Ascending aorta (tissue), 2 donors: ENCODE measurements at places on chromosomes 3 and 15. TPM values are rescaled to one million over a fixed set of nuclear protein-coding genes. Genes with fewer than 3 reads are reported as not detected.

- no peak overlapping the region for H3K4me3 ChIP-seq
- H3K36me3 ChIP-seq: no peaks in the 10 kb centered on the region
- no peaks in the 10 kb centered on the region for H3K27me3 ChIP-seq
- no peak overlapping the region for H3K27ac ChIP-seq
- DNase-seq: no peak
- H3K4me1 ChIP-seq: peaks cover 5% of the 10 kb centered on the region
Observed at GRCh38 chr3:136728918-136729317, 23.3 kb downstream of the STAG1 start.

DNA sequence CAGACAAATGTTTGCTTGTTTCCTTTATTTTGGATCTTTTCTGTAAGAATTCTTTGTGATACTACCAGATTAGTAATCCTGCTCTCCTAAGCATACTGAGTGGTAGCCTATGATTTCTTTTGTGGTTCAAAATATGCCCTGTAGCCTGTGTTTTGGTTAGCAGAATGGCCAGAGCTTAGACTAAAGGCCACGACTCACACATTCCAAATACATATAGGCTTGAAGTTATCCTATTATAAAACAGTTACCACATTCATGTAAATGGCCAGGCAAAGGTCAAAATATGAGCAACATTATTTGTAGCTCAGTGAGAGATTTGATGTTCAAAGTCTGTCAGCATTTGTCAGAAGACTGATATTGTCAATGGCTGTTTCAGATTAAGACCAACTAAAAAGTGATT lies 84.5 kb downstream of the MITF start:
- peaks cover 6% of the 10 kb centered on the region for H3K4me1 ChIP-seq
- no peak overlapping the region for H3K27ac ChIP-seq

PATL2 gene
- total RNA-seq: not detected

DNA sequence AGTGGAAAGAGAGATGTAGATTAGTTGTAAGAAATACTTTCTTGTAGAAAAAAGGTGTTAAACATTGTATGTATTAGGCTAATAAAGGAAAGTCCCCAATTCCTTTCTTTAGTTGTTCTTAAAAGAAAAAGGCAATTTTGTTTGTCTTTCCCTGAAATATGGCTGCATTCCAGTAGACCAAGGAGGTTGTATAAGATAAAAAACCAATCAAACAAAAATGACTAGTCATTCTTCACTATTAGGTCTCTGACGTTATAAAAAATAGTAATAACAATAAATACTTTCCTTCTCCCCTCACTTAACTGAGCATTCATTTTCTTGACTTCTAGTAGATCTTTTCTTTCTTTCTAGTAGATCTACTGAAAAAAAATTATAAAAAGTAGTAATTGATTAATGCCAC lies 8.6 kb upstream of the PPM1L start:
- no peak overlapping the region for H3K27ac ChIP-seq
- no peak overlapping the region for H3K4me3 ChIP-seq
- no peaks in the 10 kb centered on the region for H3K27me3 ChIP-seq
- no peaks in the 10 kb centered on the region for H3K4me1 ChIP-seq

GOLGA8T gene
- total RNA-seq: 1.4 TPM

TOMM70 gene
- 16.4 TPM for total RNA-seq

GRCh38 chr3:119149484-119149883 lies 3.5 kb downstream of the TEX55 start:
- H3K27ac ChIP-seq: no peak overlapping the region
- no peaks in the 10 kb centered on the region for H3K27me3 ChIP-seq
- no peaks in the 10 kb centered on the region for H3K36me3 ChIP-seq
- no peak overlapping the region for H3K4me3 ChIP-seq
- no peak for DNase-seq

DNA sequence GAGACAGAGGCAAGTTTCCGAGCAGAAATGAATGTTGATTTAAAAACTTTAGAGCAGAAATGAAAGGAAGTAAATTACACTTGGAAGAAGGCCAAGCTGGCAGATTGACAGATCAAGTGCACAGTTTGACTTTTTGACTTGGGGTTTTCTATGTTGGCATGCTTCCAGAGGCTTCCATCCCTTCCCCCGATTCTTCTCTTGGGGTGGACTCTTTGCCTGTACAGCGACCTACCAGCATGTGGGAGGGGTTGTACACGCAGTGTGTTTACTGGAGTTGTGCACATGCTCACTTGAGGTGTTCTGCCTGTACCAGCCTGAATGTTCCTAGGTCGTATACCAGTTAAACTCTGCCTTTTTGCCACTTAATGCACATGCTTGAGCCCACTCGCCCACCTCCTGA lies 701.5 kb upstream of the GBE1 start:
- H3K27ac ChIP-seq: no peak overlapping the region
- no peaks in the 10 kb centered on the region for H3K36me3 ChIP-seq
- no peaks in the 10 kb centered on the region for H3K27me3 ChIP-seq
- DNase-seq: no peak
- no peaks in the 10 kb centered on the region for H3K4me1 ChIP-seq
- no peak overlapping the region for H3K4me3 ChIP-seq

DNA sequence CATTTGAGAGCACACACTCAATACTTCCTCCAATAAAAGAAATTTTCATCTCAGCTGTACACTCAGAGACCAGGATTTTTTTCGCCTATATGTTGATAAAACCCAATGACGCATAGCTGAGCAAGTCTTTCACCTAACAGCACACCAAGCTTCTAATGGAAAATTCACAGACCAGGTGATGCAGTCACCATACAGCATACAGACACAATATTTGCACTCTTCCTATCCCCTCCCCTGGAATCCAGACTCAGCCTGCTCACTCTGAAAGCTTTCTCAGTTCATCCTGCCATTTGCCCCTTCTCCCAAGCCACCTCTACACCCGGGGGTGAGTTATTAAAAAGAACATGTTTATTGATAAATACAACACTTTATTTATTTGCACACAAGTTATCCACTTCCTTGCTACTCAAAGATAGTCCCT lies 1.7 kb downstream of the TBC1D5 start:
- DNase-seq: no peak
- no peaks in the 10 kb centered on the region for H3K27me3 ChIP-seq
- peaks cover 2% of the 10 kb centered on the region for H3K4me1 ChIP-seq
- H3K4me3 ChIP-seq: peak overlapping the region; percentile 68
- H3K36me3 ChIP-seq: no peaks in the 10 kb centered on the region

GRCh38 chr3:55203006-55203405 lies 275.1 kb upstream of the LRTM1 start:
- H3K36me3 ChIP-seq: no peaks in the 10 kb centered on the region
- H3K4me3 ChIP-seq: no peak overlapping the region
- DNase-seq: no peak
- H3K27ac ChIP-seq: no peak overlapping the region
- H3K27me3 ChIP-seq: no peaks in the 10 kb centered on the region
- no peaks in the 10 kb centered on the region for H3K4me1 ChIP-seq

- DNase-seq: no peak
- H3K27me3 ChIP-seq: no peaks in the 10 kb centered on the region
- H3K36me3 ChIP-seq: peaks cover 52% of the 10 kb centered on the region
Observed at GRCh38 chr3:33537133-33537532, 96.9 kb upstream of the UBP1 start.

DNA sequence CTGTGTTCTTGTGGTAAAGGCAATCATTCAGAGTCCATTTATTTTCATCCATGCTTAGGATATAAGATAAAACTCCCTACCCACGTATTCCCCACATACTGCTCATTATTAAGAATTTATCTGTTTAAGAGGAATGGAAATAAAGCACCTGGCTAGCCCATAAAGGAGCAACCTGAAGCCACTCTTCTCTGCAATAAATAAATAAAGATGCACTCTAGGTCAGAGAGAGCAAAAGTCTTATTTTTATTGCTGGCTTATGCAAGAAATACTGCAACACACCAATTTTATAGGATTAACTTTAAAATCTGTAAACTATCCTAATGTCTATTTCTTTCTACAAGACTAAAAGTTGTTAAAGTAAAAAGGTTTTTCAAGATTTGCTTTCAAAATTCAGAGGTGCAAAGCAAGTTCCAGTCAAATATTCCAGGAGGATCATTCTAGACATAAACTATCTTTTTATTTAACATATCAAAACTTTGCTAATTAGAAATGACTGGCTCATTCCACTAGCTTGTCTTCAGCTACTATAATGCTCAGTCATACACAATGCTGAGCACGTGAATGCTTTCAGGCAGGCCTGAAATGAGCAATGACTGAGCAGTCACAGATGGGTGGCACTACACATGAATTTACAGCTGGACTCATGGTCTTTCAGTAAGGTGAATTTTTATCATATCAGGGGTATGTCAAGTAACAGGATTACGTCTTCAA lies 7.1 kb downstream of the TJP1 start:
- peaks cover 11% of the 10 kb centered on the region for H3K4me1 ChIP-seq
- no peak overlapping the region for H3K4me3 ChIP-seq
- no peak overlapping the region for H3K27ac ChIP-seq
- no peaks in the 10 kb centered on the region for H3K27me3 ChIP-seq
- DNase-seq: no peak
- H3K36me3 ChIP-seq: no peaks in the 10 kb centered on the region

- H3K4me1 ChIP-seq: no peaks in the 10 kb centered on the region
- no peak for DNase-seq
- H3K4me3 ChIP-seq: no peak overlapping the region
- H3K36me3 ChIP-seq: peaks cover 34% of the 10 kb centered on the region
- H3K27me3 ChIP-seq: no peaks in the 10 kb centered on the region
- H3K27ac ChIP-seq: no peak overlapping the region
Observed at GRCh38 chr3:37970802-37971201, 19.8 kb upstream of the VILL start.

RTP4 gene
- total RNA-seq: not detected

GRCh38 chr3:59116233-59116537 lies 66.4 kb upstream of the CFAP20DC start:
- DNase-seq: no peak
- H3K27me3 ChIP-seq: no peaks in the 10 kb centered on the region
- H3K36me3 ChIP-seq: no peaks in the 10 kb centered on the region
- H3K4me3 ChIP-seq: no peak overlapping the region
- H3K27ac ChIP-seq: no peak overlapping the region

- no peaks in the 10 kb centered on the region for H3K27me3 ChIP-seq
- no peak overlapping the region for H3K4me3 ChIP-seq
- no peak overlapping the region for H3K27ac ChIP-seq
Observed at GRCh38 chr3:189631409-189631808, 220 bp downstream of the TP63 start.

DNA sequence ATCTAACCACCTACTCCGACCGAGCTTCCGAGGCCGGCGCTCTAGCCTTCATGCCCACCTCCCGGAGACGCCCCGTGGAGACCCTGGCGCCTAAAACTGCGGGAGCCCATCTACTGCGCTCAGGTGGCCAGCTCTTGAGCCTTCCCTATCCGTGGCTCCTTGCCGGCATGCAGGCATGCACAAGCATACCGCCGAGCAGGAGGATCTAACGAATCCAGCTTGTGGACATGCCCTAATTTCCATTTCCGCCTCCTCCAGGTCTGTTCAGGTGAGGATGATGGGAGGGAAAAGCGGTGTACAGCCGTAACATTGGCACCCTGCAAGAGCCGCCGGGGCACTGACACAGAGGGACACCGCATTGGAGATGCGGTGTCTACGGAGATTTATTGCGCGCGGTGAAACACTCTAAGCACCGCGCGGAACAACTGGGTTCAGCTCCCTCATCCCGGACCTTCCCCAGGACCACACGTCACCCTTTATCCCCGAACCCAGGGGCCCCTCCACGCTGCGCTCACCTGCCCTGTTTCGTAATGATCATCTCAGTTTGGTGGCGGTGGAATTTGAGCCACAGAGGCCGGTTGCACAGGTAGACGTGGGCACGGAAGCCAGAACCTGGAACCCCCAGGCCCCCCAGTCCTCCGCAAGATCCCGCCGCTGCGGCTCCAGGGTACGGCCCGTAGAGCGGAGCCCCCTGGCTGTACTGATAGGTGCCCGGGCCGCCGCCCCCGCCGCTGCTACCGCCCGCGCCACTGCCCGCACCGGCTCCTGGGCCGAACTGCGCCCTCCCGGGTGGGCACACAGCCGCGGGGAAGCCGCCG lies 1.0 kb downstream of the EOMES start:
- peaks cover 8% of the 10 kb centered on the region for H3K4me1 ChIP-seq
- H3K27ac ChIP-seq: no peak overlapping the region
- H3K27me3 ChIP-seq: peaks cover 27% of the 10 kb centered on the region
- DNase-seq: no peak
- peak overlapping the region; percentile 60 for H3K4me3 ChIP-seq
- H3K36me3 ChIP-seq: no peaks in the 10 kb centered on the region

- H3K4me3 ChIP-seq: no peak overlapping the region
- H3K4me1 ChIP-seq: peaks cover 14% of the 10 kb centered on the region
- no peaks in the 10 kb centered on the region for H3K27me3 ChIP-seq
- no peak for DNase-seq
- no peak overlapping the region for H3K27ac ChIP-seq
Observed at GRCh38 chr15:64503640-64504039, 43.3 kb downstream of the ZNF609 start.

GOLGA6B gene
- total RNA-seq: not detected

DNA sequence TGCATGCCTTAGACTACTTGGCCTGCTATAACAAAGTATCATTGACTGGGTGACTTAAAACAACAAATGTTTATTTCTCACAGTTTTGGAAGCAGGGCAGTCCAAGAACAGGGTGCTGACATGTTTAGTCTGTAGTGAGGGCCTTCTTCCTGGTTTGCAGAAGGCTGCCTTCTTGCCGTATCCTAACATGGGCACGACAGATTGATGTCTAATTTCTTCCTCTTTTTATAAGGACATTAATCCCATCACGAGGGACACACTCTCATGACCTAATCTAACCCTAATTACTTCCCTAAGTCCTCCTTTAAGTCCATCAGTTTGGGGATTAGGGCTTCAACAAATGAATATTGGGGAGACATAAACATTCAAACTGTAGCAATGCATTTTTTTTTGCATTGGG lies 10.9 kb upstream of the GOLGA8B start:
- H3K27me3 ChIP-seq: no peaks in the 10 kb centered on the region
- no peak for DNase-seq
- no peaks in the 10 kb centered on the region for H3K36me3 ChIP-seq
- no peaks in the 10 kb centered on the region for H3K4me1 ChIP-seq

DNA sequence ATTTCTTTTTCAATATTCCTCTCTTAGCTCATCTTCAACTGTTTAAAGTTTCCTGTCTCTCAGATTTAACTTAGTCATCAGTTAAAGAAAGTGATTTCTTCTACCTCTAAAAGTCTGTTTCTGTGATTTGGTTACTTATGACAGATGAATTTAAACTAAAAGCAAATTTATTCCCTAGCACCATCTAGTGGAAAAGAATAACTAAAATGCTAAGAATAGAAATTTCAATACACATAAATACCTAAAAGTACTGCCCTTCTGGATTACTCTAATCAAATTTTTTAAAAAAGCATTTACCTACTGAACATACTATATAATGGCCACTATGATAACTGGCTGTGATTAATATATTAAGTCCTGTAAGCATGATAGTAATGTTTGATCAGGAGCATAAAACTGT lies 14.0 kb upstream of the ZCWPW2 start:
- no peaks in the 10 kb centered on the region for H3K27me3 ChIP-seq
- H3K4me1 ChIP-seq: no peaks in the 10 kb centered on the region
- no peak for DNase-seq
- no peak overlapping the region for H3K27ac ChIP-seq
- H3K36me3 ChIP-seq: peaks cover 20% of the 10 kb centered on the region
